ENCODE measurements at places on chromosomes 1 and 21.

GRCh38 chr1:247390996-247391395 is 25.0 kb upstream of the NLRP3 start:
- no peak for DNase-seq

DNA sequence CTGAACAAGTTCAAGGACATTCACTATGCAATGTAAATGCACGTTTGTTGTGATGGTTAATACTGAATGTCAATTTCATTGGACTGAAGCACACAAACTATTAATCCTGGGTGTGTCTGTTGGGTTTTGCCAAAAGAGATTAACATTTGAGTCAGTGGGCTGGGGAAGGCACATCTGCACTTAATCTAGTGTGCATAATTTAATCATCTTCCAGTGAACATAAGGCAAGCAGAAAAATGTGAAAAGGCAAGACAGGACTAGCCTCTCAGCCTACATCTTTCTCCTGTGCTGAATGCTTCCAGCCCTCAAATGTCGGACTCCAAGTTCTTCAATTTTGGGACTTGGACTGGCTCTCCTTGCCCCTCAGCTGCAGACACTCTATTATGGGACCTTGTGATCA is 40.1 kb downstream of the PRPF38A start:
- no peak for DNase-seq

GRCh38 chr21:29739176-29739575 is 200.6 kb downstream of the GRIK1 start:
- no peak for DNase-seq

DNA sequence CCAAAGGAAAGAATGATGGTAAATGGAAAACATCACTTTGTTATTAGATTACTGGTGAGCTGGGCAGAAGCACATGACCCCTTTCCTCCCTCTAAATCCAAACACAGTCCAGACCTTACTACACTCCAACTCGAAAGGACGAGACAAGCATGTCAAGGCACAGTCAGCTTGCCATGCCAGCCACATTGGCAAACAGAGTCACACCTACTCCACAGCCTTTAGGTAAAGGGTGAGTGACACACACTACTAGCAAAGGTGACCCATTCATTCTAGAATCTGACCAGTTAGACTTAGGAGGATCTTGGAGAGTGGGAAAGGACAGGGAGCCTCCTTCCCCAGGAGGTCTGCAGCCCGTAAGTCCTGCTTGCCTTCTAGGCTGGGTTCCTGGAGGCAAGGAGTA is 3.0 kb downstream of the SLC44A3 start:
- no peak for DNase-seq

DNA sequence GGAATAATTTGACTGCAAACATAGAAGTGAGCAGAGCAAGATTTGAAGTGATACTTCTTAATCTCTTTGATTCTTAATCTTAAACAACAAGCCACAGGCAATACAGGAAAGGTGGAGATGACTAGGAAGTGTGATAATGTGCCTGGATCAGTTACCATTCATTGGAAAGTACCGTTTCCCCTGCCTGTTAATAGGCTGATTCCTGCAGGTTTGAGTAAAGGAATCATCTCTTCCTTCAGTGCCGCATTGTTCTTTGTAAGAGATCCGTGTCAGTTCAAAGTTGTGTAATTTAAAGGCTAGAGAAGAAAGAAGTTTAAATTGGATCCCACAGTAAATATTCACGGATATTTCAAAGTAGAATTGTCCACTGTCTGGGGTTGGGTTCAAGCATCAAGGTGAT is 43.5 kb upstream of the BCL10 start:
- no peak for DNase-seq

DNA sequence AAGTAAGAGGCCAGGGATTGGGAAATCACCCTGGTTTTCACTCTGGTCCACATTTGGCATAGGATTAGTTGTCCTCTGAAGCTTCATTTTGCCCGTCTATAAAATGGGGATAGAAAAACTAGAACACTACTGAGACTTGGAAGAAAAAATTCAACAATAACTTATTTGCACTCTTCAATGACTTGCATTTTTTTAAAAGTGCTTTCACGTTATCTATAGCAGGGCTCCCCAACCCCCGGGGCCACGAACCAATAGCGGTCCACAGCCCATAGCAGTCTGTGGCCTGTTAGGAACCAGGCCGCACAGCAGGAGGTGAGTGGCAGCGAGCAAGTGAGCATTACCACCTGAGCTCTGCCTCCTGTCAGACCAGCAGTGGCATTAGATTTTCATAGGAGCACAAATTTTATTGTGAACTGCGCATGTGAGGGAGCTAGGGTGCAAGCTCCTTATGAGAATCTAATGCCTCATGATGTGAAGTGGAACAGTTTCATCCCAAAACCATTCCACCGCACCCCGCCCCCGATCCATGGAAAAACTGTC is 2.8 kb downstream of the KIAA1614 start:
- DNase-seq = no peak

- DNase-seq = peak; percentile 90
These were observed 127.4 kb upstream of the DPYD start for GRCh38 chr1:98048244-98048643.

GRCh38 chr1:8745749-8746390 is 71.6 kb downstream of the RERE start:
- DNase-seq = no peak

DNA sequence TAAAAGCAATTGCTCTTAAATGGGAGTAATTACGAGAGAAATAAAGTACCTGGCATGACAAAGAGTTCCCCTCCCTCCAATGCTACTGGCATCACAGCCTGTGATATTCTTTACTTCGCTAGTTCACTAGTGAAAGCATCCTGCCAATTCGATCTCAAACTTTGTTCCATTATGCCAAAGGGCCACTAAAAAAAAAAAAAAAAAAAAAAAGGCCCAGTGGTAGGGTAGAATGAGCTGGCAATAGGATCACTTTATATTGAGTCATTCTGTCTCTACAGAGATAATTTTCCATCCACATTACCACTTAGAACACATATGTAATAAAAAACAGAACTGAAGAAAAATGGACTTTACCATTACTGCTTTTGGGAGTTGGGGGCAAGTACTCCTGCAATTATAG is 11.2 kb downstream of the PUM1 start:
- DNase-seq = no peak

DNA sequence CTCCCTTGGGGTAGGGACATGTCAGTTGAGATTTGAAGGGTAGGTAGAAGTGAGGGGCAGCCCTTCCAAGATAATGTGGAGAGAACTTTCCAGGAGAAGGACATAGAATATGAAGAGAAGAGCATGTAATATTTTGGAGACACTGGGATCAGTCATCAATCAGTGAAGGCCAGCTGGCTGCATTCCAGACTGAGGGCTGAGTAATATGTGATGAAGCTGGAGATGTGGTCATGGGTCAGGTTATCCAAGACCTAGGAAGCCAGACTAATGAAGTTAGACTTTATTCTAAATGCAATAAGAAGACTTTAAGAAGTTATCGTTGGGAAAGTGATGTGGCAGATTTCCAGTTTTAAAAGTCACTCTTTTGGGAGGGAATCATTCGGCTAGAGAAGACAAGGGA is 262.0 kb downstream of the HMCN1 start:
- no peak for DNase-seq

DNA sequence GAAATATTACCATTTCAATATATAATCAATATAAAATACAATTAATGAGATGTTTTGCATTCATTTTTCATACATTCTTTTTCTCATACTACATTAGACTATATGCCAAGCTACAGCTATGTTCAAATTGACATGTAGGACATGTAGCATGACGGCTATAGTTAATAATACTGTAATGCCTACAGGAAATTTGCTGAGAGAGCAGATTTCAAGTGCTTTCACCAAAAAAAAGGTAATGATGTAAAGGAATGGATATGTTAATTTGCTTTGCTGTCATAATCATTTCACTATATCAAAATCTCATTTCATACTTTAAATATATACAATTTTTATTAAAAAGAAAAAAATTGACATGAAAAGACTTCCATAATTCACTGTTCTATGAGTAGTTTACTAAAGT is 215.1 kb downstream of the KCNH1 start:
- no peak for DNase-seq

DNA sequence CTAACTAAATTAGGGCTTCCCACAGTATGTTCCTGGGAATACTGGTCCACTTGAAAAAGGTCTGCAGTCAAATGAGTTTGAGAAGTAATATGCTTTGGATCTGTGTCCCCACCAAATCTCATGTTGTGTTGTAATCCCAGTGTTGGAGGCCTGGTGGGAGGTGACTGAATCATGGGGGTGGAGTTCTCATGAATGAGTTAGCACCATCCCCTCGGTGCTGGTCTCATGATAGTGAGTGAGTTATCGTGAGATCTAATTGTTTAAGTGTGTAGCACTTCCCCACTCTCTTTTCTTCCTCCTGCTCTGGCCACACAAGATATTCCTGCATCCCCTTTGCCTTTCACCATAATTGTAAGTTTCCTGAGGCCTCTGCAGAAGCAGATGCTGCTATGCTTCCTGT is 16.9 kb upstream of the DMRTB1 start:
- DNase-seq = no peak

DNA sequence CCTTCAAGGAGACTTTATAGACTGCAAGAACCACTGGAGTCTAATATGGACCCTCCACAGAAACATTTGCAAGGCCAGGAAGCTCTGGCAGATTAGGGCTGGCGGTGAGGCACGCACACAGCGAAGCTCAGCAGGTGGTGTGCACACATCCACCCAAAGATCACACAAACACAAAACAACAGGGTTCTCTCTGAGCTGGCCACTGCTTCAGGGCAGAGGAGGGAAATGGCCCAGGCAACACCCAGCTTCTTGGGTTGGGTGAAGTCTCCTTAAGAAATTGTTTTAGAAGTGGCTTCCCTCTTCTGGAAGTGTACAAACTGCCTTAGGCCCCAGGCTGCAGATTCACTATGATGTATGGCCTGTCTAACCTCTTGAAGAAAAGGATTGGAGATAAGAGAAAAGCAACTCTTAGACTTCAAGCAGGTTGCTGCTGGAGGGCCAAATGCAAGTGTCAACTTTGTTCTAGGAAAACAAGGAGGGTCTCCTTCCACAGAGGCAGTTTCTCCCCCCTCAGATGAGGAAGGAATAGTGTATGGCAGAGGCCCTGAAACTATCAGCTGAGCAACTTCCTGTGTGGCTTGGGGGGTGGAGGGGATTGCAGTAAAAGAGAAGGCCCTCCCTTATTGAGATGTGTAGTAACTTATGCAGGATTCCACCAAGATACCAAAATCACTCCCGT is 2.0 kb downstream of the RCSD1 start:
- DNase-seq = no peak

- DNase-seq = no peak
These were observed 58.2 kb upstream of the MPC2 start for GRCh38 chr1:167995038-167995437.

DNA sequence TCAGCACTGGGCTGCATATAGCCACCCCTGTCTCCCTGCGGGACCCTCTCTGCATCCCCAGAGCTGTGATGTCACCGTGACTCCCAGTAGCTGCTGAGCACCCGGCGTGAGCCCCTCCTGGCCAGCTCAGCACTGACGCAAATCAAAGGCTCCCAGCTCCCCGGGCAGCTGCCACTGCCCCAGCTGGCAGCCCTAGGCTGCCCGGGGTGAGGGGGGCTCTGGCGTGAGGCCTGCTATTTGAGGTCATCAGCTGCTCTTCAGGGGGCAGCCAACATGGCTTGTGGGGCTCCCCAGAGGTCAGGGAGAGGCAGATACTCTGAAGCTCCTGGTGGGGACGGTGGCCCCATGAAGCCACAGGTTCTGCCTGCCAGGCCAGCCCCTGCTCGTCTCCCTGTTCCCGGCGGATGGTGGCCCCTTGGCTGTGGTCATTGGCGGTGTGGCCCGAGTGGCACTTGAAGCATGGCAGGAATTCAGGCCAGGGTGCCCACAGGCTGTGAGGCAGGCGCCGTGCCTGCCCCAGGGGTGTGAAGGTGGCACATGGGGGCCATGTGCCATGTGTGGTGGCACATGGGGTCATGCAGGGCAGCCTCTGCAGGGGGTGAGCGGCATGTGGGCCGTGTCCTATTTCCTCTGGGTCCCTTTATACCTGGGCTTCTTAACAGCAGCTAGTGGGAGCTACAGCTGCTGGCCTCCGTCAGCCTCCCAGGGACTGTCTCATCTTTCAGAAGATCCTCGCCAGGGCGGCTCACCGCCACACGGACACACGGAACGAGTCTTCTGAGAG is 85.4 kb downstream of the SIK1 start:
- DNase-seq = no peak

DNA sequence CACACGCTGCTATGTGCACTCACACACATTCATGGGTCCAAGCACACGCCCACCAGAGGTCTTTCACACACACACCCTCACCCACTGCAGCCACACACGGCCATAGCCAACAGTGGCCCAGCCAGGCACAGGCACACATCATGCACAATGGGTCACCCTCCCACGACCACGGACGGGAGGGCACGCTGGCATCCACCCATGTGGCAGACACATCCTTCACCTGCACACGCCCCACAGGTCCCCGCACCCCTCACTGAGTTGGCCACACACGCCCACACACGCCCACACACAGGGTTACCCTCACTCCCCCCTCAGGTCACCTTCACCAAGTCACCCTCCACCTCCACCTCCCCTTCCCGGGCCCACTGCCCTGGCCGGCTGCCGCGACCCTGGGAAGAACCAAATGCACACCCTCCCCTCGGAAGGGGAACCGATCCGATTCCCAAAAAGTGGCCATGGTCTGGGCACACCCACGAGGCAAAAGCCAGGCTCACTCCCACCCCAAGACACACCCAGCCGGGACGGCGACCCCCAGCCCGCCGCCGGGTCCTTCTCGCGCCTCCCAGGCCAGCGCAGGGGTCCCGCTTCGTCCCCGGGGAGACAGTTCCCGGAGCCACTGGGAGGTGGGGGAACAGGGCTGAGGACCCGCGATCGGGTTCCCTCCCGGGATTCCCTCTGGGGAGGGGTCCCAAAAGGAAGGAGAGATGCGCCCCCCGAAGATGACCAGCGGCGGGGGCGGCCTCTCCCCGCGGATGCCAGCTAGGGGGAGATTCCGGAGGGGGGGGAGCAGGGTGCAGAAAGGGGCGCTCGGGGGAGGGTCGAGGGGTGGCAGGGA is 860 bp downstream of the SDC3 start:
- DNase-seq = no peak

DNA sequence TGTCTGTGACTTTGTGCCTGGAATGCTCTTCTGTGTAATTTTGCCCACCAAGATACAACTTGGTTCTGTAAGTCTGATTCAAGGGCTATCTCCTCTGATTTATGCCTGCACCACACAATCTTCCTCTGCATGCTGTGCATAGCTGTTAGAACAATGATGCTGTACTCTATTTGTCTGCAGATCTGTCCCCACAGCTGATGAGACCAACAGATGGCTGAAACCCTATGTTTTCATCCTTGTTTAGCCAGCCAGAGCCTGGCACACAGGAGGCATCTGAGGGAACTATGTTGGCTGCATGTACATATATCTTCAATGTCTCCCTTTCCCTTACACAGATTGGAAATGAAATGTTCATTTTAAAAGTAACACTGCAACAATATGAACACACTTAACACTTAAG is 58.0 kb upstream of the ABCA4 start:
- no peak for DNase-seq

Measured in mesothelial cell of epicardium (in vitro differentiated cells).